ENCODE measurements at places on chromosomes 5 and 9. TPM values are rescaled to one million over a fixed set of nuclear protein-coding genes. Genes with fewer than 3 reads are reported as not detected.

OTP gene
- total RNA-seq: not detected

C1QTNF2 gene
- not detected for total RNA-seq

PCDHGA2 gene
- total RNA-seq: not detected

- DNase-seq: no peak
Measured at GRCh38 chr9:124503713-124504529, 3.3 kb downstream of the NR5A1 start.

- DNase-seq: no peak
Measured at GRCh38 chr5:150497274-150497988, 10.5 kb upstream of the NDST1 start.

GRCh38 chr5:88722546-88723073 is 160.4 kb downstream of the MEF2C start:
- DNase-seq: no peak

DNA sequence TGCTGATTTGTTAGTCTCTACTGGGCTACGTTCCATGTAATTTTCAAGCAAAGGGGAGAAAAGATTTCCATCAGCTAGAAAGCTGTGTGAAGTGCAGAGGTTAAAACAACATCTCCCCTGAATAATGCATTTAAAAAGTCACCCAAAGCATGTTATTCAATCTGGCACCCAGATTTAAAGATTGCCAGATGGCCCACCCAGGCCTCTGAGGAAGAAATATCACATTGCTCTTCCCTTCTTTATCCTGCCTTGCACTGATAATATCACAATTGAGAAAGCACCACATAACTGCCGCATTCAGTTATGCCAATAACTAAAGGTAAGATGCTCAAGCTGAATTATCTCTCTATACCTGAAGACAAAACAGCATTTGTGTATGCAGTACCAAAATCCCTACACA is 119.4 kb upstream of the PUM3 start:
- no peak for DNase-seq

GRCh38 chr5:84265130-84265529 is 119.5 kb downstream of the EDIL3 start:
- no peak for DNase-seq

DNA sequence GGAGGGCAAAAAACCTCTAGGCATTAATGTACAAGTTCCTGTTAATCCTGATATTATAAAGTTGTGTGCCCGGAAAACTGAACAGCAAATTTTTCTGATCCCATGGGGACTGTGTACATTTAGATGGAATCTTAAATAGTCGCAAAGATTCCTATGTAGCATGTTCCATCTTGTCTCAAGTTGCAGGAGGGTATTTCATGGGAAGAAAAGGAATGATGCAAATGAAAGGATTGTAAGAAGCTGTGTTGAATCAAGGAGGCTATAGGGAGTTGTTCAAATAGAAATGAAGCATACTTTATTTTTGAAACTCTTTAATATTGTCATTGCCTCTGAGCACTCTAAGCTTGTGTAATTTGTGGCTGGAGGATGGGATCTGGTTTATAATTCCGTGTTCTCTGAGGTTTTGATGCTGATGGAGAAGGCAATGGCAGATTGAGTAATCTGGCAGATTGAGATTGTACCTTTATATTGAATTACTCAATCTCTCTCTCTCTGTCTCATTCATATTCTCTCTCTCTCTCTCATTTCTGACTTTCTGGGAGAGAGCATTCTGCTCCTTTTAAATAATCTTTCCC is 288.5 kb downstream of the OSTF1 start:
- no peak for DNase-seq
